ENCODE measurements at places on chromosomes 12 and 14. TPM values are rescaled to one million over a fixed set of nuclear protein-coding genes. Genes with fewer than 3 reads are reported as not detected.

- no peak for DNase-seq
These were observed 77.6 kb upstream of the RIC8B start for GRCh38 chr12:106696681-106697417.

- DNase-seq, result peak; percentile 87
These were observed 9.2 kb upstream of the PAPLN start for GRCh38 chr14:73227812-73228781.

- DNase-seq, result peak; percentile 39
These were observed 86.9 kb downstream of the SPTSSA start for GRCh38 chr14:34374998-34375740.

Gene ZDHHC22
- total RNA-seq, result 0.50 TPM

Gene ZDHHC17
- total RNA-seq, result 61.7 TPM
